IMR-90 (cell line): ENCODE measurements at places on chromosomes 6 and 20. TPM values are rescaled to one million over a fixed set of nuclear protein-coding genes. Genes with fewer than 3 reads are reported as not detected.

The HAO1 gene
- total RNA-seq, result not detected in 2 replicates

The SIRPB2 gene
- total RNA-seq, result not detected in 2 replicates

GRCh38 chr6:13708736-13709135 lies 2.9 kb downstream of the RANBP9 start:
- peaks cover 1% of the 10 kb centered on the region; the same call in 1 of the 2 replicates for H3K36me3 ChIP-seq
- DNase-seq, result peak; percentile 31
- peak overlapping the region; percentile 72 for H3K27ac ChIP-seq
- peak overlapping the region; percentile 94 for H3K4me3 ChIP-seq
- H3K27me3 ChIP-seq, result no peaks in the 10 kb centered on the region

The FITM2 gene
- 6.5 and 7.2 TPM in 2 replicates for total RNA-seq

DNA sequence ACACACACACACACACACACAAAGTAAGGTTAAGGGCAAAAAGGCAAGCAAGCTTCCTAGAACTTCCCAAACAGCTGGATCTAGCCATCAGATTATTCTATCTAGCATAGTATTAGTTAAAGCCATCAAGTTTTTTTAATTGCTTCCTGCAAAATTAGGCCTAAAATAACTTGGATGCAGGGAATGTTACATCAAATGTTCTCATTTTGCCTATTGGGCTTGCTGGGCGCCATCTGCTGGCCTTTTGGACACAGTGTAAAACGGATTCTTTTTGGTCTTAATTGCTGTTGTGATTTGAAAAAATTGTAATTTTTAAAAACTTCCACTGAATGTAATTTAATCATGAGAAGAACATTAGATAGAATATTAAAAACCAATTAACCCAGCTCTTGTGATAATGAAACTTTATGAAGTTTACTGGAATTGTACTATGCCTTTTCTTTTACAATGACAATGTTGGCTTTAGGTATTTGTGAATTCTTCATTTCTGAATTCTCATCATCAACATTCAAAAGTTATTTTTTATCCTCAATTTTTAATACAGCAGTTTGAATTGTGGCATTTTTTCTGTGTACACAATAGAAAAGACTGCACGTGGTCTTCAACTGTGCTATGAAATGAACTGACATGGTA lies 6.8 kb downstream of the MKKS start:
- H3K36me3 ChIP-seq, result no peaks in the 10 kb centered on the region
- H3K4me3 ChIP-seq, result no peak overlapping the region
- H3K27ac ChIP-seq, result no peak overlapping the region
- H3K4me1 ChIP-seq, result peaks cover 2% of the 10 kb centered on the region; the same call in 1 of the 2 replicates
- DNase-seq, result peak; percentile 74
